Left forelimb (tissue), 1 donor: ENCODE measurements at places on chromosomes 1 and 21.

DNA sequence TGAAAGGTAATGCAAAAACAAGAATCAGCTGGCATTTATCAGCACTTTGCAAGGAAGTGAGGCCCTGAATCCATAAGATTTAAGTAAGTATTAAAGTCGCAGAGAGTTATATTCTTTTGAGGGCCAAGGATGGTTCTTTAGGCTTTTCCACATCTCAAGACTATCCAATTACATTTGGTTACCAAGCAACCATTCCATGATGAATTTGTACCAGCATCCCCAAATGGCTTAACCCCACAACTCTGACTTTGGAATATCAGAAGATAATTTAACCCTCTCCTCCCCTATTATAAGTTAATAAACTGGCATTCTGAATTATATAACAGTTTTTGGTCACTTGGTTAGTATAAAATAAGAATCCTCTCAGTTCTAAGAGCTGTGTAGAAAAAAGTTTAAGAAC lies 2.8 kb downstream of the PHTF1 start:
- no peak for DNase-seq

- no peak for DNase-seq
Measured at GRCh38 chr1:36842448-36842847, 191.9 kb downstream of the GRIK3 start.

GRCh38 chr1:184705271-184705670 lies 49.4 kb downstream of the EDEM3 start:
- DNase-seq: no peak

- DNase-seq: no peak
Measured at GRCh38 chr21:31520561-31521098, 138.9 kb upstream of the SOD1 start.

- no peak for DNase-seq
Measured at GRCh38 chr1:245835386-245835785, 671.7 kb downstream of the SMYD3 start.

- DNase-seq: no peak
Measured at GRCh38 chr21:37350472-37350871, 16.1 kb upstream of the DYRK1A start.

- DNase-seq: no peak
Measured at GRCh38 chr1:185059950-185060571, 14.7 kb downstream of the RNF2 start.

GRCh38 chr1:5887971-5888361 lies 104.3 kb downstream of the NPHP4 start:
- DNase-seq: no peak

DNA sequence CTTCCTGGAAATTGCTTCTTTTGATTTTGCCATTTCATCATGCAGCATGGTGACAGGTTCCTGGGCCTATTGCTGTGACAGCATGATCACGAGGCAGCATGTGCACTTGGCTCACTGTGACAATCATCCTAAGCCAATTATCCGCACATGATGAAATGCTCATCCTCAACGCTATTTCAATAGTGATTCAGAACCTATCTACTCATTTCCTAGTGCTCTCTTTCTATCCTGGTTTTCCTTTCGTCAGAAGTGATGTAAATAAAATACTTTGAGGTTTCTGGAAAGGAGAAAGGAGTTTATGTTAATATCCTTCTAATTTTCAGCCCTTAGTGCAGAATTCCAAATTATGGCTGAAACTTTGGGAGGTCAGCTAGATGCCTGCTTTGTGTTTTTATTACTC lies 110.6 kb upstream of the ADAMTS5 start:
- DNase-seq: no peak

GRCh38 chr1:3670823-3671265 lies 18.5 kb downstream of the TP73 start:
- no peak for DNase-seq
